ENCODE measurements at places on chromosomes 1 and 21. TPM values are rescaled to one million over a fixed set of nuclear protein-coding genes. Genes with fewer than 3 reads are reported as not detected.
A peak's percentile ranks its signal among the peaks of the same experiment; 100 is the strongest.

- no peak for DNase-seq
These were observed 614.9 kb upstream of the TMPRSS15 start for GRCh38 chr21:19018529-19018928.

- DNase-seq, result peak; percentile 58
These were observed 45.1 kb upstream of the TRIM67 start for GRCh38 chr1:231116738-231117137.

DNA sequence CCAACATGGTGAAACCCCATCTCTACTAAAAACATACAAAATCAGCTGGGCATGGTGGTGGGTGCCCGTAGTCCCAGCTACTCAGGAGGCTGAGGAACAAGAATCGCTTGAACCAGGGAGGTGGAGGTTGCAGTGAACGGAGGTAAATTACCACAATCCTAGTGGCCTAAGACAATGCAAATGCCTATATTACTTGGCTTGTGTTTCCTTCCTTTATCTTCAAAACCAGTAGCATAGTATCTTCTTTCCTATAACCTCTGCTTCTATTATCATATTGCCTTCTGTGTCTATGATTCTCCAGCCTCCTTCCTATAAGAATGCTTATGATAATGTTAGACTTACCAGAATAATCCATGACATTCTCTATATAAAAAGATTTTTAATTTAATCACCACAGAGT is 156.2 kb upstream of the RGS18 start:
- DNase-seq, result no peak

DNA sequence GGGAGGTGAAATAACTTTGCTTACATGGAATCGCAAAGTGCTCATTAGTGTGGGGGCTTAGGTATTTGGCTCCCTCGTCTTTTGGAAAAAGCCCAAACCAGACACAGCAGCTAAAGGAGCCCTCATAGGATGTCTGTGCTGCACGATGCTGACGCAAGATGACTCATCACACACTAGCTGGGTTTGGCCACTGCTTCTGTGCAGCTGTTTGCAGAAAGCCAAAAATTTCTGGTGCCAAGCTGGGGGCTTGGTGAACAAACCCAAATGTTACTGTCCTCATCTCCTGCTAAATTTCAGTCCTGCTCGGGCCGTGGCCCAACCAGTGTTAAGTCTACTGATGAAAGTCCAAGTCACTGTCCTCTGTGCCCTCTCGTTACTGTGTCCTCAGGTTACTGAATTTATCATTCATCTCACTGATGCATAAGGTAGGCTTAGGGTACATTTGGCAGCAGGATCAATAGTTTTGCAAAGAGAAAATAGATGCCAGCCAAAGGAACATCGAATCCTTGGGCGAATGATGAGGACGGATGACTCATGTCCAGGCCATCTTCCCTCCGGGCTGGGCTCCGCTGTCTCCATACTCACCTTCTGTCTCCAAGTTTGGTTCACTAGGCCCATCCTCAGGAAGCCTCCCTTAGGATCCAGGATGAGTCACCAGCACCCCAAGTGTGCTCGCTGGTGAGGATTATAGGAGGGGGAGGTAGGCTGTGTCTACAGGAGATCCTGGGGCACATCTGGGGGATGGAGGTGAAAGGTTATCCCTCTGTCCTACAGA is 177.7 kb downstream of the ADSS2 start:
- peak; percentile 18 for DNase-seq

The GPR161 gene
- 41.8 TPM for total RNA-seq

The C1orf185 gene
- total RNA-seq, result not detected

The CR1L gene
- not detected for total RNA-seq
